ENCODE measurements at places on chromosomes 5 and 9.

DNA sequence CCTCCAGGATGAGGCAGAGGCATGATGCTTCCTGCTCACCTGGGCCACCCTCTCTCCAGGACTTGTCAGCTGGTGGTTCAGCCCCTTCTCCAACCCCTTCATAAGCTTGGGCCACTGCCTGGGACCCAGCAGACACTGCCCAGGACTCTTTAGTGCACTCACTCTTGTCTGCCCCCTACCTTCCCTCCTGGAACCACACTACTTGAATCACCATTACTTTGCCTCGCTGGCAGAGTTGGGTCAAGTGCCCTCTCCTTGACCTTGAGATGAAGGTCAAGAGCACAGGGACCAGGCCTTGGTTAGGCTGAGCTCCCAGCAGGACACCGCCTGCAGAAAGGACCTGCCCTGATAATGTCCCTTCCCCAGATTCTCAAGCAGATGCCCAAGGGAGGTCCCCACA is 8.5 kb upstream of the ENDOG start:
- no peak for DNase-seq

DNA sequence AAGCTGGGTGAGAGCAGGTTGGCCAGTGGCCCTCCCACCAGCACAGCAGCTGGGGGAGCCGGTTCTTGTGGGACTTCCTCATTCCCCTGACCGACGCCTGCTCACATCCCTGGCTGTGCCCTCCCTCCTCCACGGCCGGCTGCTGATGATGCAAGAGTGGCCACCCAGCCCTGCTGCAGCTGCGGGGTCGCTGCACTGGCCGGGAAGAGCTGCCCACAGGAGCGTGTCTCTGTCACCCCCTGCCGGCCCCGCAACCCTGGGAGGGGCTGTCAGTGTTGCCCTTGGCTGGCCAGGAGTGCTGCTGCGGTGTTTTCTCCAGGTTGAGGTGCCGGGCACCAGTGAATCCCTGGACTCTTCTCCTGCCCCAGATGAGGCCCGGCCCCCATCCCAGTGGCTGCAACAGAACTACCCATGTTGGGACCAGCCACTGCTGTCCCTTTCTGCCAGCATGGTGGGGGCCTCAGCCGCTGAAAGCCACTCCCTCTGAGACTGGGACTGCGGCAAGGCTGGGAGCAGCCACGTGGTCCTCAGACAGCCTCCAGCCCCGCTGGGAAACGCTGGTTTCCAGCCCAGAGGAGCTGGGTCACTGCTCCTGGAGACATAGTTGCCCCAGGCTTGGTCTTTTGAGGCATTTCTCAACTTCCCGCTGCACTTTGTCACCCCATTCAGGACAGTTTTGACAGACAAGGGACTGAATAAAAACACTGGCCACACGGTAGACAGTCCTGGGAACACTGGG is 739 bp downstream of the CARD9 start:
- DNase-seq = no peak

DNA sequence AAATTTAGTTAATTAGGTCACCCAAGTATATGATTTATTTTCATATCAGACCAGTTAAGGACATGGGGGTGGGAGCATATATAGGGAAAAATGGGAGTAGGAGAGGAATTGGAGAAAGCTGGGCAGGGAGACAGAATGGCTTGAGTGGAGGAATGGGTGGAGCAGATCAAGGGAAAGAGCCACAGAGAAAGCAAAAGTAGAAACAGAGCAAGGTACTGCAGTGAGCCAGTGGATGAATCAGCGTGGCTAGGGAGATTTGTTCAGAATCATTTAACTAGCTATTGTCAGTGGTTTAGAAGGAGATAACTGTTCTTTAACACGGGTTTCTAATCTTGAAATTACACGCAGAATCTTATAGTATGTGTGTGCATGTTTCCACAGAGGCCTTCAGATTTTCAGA is 37.4 kb downstream of the SNX24 start:
- DNase-seq = peak; percentile 16

DNA sequence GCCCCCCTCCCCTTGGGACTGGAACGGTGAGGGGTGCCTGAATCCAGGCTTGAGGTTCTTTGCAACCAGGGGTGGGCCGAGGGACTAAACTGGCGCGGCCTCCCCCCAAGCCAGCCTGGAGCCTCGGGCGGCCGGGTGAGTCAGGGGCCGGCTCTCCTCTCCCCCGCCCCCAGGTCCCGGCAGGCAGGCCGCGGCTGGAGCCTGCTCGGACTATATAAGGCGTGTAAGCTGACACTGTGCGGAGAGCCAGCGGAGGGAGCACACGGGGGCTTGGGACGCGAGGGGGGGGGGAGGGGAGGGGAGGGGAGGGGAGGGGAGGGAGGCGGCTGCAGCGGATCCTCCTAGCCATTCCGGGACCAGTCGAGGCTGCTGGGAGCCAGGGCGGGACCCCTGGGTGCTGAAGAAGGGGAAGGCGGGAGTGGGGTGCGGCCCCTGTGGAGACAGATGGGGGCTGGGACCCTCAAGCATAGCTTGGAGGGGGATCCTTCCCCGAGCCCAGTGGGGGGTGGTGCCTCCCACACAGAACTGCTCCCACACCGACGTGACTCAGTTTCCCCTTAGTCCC is 595 bp downstream of the PDLIM7 start:
- no peak for DNase-seq

GRCh38 chr9:136939996-136940525 is 4.5 kb downstream of the FBXW5 start:
- no peak for DNase-seq

DNA sequence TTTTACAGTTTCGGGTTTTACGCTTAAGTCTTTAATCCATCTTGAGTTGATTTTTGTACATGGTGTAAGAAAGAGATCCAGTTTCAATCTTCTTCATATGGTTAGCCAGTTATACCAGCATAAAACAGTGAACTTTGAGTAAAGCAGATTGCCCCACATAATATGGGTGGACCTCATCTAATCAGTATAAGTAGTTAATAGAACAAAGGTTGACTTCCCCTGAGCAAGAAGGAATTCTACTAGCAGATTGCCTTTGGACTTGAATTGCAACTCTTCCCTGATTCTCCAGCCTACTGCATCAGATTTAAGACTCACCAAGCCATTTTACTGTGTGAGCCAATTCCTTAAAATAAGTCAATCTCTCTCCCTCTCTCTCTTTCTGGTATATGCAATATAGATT is 173.2 kb downstream of the SNCAIP start:
- no peak for DNase-seq

GRCh38 chr5:68848091-68848490 is 245.7 kb upstream of the SLC30A5 start:
- DNase-seq = no peak

DNA sequence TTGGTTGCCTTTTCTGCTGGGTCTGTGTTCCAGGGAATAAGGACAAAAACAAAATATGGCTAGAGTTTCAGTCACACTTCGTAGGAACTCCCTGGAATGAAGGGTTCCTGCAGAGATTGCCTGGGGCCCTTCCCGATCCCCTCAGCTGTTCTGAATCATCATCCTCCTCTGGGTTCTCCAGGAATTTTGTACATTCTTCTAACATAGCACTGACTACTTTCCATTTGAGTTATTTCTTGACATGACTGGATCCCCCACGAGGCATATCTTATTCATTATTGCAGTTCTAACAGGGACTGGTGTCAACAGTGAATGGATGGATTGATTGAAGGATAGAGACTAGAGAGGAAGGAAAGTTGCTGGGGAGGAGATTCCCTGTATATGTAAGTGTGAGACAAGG is 49.2 kb upstream of the TNC start:
- DNase-seq = no peak

Data from stimulated activated CD4-positive, alpha-beta T cell treated with anti-CD3 and anti-CD28 coated beads, Interleukin-1b, Interleukin-23, amount 100 ng/mL, for 48 hours (primary cell).